CD4-positive, alpha-beta T cell treated with Interleukin-15 for 4 hours (primary cell): ENCODE measurements at places on chromosomes 1 and 21.
A peak's percentile ranks its signal among the peaks of the same experiment; 100 is the strongest.

DNA sequence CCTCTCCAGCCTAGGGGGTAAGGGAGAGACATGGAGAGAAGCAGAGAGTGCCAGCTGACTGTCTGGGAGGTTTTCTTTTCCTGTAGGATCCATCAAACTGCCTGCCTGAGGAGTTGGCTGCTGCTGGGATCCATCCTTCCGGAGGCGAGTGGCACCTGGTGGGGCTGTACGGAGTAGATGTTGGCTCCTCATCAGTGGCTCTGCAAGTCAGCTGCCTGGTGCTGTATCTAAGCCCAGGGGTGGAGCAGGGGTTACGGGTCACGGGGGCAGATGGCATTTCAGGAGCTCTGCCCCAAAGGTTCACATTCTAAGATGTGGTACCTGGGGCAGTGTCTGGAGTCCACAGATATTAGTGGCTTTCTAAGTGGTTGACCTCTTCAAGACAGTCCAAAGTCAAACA is 128.0 kb downstream of the ACTL8 start:
- DNase-seq, result no peak

GRCh38 chr1:93851327-93851712 is 27.7 kb downstream of the DNTTIP2 start:
- DNase-seq, result no peak

GRCh38 chr1:154843636-154844296 is 26.3 kb downstream of the KCNN3 start:
- DNase-seq, result no peak

- no peak for DNase-seq
These were observed 81.5 kb upstream of the UBE2U start for GRCh38 chr1:64121766-64122385.

- DNase-seq, result no peak
These were observed 24.5 kb upstream of the DISC1 start for GRCh38 chr1:231601824-231602672.

- no peak for DNase-seq
These were observed 2.7 kb downstream of the GLIS1 start for GRCh38 chr1:53736290-53736689.

DNA sequence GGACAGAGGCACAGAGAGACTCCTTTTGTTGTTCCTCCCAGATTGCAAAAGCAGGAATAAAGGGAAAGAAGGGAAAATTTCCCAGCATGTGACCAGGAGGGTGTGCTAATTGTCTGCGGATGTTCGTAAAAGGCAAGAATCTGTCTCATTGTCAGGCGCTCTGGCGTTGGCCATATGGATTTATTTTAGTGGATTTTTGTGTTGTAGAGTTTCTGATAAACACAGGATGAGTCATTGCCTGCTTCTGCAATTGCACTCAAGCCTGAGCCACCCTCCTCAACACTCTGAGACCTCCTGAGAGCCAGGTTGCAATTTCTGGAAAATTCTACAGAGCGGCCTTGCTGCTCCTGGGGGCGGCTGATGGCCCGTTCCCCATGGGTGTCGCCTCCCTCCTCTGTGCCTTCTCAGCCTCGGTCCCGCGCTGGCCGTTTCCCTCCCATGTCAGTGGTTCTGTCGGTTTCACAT is 227.7 kb downstream of the KAZN start:
- DNase-seq, result no peak

DNA sequence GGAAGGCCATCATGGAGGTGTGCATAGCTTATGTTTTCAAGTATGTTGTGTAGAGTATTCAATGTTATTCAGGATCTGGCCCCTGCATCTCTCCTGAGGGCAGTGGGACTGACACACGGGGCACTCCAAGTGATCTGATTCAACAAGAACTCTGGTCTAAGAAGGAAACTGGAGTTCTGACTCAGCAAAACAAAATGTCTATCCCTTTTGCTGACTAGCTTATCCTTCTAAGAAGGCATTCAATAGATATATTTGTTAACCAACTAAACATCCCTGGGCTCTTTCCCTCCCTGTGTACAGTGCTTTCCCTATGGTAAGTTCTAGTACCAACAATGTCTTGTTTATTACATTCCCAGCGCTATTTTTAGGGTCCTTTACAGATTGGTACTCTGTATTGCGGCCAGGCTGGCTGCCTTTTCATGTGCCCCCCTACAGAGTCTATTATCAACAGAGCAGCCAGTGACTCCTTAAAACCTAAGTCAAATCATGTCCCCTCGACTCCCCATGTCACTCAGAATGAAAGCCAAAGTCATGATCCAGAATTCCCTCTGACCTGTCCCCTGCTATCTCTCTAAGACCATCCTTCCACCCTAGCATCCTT is 304.9 kb downstream of the KCNH1 start:
- no peak for DNase-seq

GRCh38 chr1:170727963-170728362 is 64.0 kb downstream of the PRRX1 start:
- no peak for DNase-seq

- no peak for DNase-seq
These were observed 90.5 kb downstream of the USP25 start for GRCh38 chr21:15820327-15820726.

GRCh38 chr1:162326559-162326958 is 50.1 kb downstream of the SPATA46 start:
- DNase-seq, result no peak

DNA sequence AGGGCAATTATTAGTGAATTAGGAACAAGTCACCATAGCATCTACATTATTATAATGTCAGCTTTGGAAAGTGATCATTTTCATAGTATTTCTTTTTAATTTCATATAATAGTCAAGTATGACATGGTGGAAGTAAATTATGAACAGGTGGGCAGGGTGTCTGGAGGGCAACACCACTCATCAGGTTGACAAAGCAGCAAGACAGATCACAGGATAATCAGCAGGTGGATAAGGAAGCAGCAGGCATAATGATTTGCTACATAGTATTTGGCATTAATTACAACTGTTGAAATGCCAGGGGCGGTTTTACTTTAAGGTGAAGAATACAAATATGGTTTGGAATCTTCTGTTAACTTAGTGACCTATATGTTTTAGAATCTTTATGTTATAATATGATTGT is 1342.2 kb downstream of the PLA2G4A start:
- DNase-seq, result no peak

DNA sequence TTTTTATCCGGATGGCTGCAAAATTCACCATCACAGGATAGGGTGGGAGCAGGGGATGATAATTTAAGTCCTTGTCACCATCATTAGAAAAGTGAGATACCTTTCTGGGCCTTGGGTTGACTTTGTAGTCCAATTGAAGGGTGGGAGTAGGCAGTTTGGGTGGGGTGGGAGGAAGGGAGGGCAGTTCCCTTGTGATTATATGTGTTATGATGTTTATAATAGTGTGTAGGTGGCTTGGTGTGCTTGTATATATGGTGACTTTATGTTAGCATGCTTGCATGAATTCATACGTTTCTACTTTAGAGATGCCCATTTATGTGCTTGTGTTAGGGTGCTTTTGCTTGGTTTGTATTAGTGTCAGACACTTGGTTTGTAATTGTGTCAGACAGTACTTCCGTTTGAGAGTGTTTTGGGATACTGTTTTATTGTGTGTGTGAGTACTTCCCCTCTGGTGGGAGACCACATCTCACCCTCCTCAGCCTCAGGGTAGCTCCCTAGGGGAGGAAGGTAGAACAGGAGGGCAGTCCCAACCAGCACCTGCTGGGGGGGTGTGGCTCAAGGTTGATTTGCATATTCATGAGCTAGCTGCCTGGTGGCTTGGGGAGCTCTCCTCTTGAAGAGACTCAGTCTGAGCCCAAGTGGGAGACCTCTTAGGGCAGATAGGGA is 6.3 kb upstream of the POU3F1 start:
- DNase-seq, result peak; percentile 7

DNA sequence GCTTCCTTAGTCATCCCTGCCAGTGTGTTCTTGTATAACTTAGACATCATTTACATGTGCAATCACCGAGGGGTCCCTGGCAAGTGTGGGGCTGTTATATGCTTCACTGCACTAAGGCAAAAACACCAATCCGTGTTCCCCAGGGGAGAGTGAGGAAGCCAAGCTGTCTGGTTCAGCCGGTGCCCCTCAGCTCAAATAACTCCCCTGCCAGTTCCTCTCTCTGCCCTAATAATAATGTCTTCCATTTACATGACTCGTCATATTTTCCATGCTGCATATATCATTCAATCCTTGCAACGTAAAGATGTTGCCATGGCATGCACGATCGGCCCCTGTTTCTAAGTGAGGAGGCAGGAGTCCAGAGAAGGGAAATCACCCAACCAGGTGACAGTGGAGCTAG is 24.4 kb upstream of the NDC1 start:
- no peak for DNase-seq

DNA sequence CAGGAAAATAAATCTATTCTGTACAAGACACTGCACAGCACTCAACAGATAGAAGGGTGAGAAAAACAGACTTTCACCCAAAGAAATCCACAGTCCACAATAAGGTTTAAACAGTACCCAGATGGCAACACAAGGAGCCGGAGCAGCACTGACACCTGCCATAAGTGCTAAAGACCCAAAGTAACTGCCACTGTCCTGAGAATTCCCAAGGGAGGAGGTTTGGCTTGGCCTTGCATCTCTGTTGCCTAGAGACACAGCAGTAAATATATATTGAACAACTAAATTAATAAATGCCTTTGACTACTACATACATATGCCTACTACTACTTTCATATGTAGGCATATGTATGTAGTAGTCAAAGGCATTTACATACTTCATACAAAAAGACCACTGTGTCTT is 68.0 kb downstream of the VAV3 start:
- no peak for DNase-seq

DNA sequence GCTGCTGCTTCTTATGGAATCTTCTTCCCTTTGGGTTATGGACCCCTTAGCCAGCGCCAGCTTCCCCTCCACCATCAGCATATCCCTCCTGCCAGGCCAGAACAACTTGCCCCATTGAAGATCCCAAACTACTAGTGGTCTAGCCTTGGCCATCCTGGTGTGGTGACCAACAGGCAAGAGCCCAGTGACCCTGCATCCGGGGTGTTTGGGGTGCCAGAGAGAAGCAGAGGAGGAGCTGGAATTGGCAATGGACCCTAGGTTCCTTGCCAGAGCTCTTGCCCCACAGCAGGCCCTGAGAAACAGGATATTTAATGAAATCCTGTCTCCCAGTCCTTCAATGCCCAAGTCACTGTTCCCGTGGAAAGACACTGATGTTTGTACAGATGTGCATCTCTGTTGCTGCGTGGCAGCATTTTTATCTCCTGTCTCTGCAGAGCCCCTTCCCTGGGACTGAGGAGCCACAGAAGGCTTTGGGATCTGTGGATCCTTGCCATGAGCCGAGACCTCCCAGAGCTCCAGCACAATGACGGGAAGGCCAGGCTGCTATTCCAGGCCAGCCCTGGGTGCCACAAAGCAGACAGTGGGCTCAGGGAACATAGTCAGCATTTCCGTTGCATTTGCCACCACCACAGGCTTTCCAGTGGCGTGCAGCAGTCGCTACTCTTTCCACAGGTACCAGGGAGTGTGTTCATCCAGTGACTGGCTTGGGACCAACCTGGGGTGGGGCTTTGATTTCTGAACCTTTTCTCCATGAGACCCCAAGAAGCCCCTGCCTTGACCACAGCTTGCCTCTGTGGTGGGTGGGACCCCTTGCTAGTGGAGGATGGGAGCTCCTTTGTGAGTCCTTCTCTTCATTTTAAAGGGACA is 21.6 kb downstream of the NAV1 start:
- no peak for DNase-seq

DNA sequence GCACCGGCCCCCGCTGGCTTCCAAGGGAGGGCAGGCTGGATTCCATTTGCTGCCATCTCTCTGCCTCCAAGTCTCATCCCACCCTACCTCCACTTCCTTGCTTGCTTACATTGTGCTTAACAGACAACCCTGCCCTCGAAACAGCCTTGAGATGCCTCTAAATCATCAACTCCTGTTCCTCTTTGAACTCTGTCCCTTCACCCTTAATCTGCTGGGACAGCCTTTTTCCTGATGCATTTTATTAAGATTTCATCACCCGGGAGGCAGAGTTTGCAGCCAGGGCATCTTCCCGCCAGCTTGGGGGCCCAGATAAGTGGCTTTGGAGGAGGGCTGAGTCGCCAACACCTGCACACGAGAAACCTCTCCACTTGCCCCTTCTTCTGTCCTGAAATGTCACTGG is 192.5 kb downstream of the KAZN start:
- DNase-seq, result no peak

GRCh38 chr1:3987669-3988235 is 87.7 kb upstream of the C1orf174 start:
- DNase-seq, result no peak

GRCh38 chr1:18535391-18536210 is 54.9 kb downstream of the KLHDC7A start:
- no peak for DNase-seq

GRCh38 chr1:151478923-151479322 is 19.6 kb upstream of the POGZ start:
- no peak for DNase-seq

GRCh38 chr1:8494681-8495080 is 176.8 kb downstream of the SLC45A1 start:
- DNase-seq, result no peak

- DNase-seq, result no peak
These were observed 694 bp downstream of the TMEM167B start for GRCh38 chr1:109091078-109091838.

GRCh38 chr1:109713636-109714035 is 1.6 kb downstream of the GSTM5 start:
- DNase-seq, result no peak

GRCh38 chr1:219812491-219813203 is 115.7 kb downstream of the SLC30A10 start:
- DNase-seq, result no peak

DNA sequence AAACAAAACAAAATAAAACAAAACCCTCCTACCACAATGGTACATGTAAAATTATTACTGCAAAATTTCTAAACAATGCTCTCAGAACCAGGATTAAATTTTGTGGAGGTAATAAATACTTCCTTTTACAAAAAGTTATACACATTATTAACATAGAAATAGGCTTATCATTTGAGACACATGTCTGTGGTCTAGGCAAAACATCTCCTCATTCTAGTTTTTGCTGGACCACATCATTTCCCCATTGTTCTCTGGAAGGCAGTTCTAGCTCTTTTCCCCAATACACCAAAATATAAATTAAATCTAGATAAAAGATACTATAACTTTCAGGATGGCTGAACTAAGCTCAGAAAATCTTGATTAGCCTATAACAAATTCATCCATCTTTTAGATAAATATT is 18.4 kb downstream of the EXTL2 start:
- DNase-seq, result no peak

GRCh38 chr1:111332190-111332589 is 41.5 kb downstream of the CHIA start:
- DNase-seq, result no peak

GRCh38 chr1:153597206-153597605 is 15.7 kb downstream of the S100A16 start:
- DNase-seq, result peak; percentile 10

DNA sequence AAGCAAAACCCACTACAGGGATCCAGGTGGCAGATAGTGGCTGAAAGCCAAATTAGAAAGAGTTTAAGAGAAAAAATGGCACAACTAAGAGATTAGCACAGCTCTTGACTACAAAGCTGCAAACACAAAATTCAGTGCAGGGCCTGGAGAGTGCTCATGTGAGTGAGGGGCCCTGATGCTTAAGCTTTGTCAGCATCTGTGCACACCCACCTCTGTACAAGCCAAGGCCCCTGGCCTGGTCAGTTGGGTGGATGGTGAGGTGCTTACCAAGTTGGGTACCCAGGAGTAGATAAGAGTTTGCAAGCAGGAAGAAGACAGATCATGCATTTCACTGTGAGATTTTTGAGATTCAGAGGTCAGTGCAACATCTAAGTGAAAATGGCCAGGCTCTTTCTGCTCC is 62.7 kb upstream of the ATP1B1 start:
- no peak for DNase-seq

- no peak for DNase-seq
These were observed 336.3 kb downstream of the PBX1 start for GRCh38 chr1:164895026-164895912.
